ENCODE measurements at places on chromosomes 4 and X.

DNA sequence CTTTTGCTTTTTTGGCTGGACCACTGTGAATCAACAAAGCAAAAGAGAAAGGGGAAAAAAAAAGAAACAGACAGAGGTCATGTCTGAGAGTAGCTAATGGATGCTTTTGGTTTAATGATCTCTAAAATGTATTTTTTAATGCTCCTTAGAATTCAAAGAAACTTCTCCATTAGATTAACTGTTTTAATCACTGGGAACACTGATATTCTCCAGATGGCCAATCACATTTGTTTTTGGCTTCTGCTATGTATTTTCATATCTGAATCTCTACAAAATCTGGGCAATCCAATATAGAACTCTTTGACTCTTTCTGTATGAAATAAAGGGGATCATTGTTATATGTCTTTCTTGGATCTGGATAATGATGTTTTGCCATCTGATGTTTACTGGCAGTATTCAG, 278.2 kb downstream of the ADGRL3 start:
- no peak for DNase-seq

DNA sequence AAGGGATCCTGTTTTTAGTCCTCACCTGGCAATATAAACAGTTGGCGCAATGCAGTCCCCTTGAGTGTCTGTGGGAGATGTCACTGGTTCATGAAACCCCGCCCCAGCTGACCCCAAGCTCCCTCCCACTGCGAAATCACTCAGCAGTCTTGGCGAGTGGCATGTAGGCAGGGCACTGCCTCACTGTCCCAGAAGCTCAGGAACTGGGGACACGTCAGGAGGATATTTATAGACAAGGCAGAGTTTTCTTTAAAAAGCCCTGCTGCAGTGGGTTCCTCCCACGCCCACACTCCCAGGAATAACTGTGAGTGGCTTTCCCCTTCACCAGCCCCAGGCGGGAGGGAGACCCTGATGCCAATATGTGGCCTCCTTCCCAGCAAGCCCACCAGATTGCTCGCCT, 44.3 kb upstream of the PPP2R2C start:
- no peak for DNase-seq

DNA sequence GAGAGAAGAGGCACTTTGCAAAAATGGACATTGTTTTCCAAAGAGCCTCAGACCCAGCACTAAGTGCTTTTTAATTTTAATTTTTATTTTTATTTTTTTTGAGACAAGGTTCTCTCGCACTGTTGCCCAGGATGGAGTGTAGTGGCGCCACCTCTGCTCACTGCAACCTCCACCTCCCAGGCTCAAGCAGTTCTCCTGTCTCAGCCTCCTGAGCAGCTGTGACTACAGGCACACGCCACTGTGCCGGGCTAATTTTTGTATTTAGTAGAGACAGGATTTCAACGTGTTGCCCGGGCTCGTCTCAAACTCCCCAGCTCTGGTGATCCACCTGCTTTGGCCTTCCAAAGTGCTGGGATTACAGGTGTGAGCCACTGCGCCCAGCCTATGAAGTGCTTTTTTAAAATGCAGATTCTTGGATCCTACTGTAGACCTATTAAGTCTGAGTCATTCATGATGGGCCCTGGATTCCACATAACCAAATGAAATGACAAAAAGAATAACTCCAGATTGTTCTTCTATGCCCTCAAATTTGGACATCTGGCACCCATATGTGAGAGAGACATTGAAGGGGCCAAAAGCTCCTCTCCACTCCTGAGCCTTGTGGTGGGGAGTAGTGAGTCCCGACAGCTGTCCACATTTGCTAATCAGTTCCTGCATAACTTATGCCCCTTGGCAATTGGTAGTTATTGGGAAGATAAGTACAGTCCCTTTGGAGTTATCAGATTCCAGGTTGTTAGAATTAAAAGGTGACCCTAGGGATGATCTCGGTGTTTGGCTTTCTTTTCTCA, 3.6 kb downstream of the NOCT start:
- DNase-seq, result no peak

GRCh38 chr4:123403080-123403604, 6.5 kb downstream of the SPRY1 start:
- DNase-seq, result no peak

GRCh38 chrX:39705290-39705689, 392.5 kb downstream of the BCOR start:
- DNase-seq, result no peak

DNA sequence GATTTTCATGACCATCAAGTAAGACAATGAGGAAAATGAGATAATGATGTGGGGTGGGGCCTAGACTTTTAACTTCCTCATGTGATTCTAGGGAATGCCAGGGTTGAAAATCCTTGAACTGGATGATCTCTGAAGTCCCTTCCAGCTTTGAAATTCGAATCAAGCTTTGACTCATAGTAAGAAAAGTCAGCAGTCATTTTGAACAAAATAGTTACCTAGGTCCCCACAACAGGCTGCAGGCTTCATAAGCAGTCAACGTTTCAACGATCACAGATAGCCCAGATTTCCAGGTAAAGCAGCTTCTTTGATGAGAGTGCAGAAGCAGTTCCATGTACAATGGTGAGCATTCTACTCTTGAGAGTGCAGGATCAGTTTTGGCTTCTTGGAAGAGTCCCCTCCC, 93.7 kb downstream of the GRIA3 start:
- no peak for DNase-seq

DNA sequence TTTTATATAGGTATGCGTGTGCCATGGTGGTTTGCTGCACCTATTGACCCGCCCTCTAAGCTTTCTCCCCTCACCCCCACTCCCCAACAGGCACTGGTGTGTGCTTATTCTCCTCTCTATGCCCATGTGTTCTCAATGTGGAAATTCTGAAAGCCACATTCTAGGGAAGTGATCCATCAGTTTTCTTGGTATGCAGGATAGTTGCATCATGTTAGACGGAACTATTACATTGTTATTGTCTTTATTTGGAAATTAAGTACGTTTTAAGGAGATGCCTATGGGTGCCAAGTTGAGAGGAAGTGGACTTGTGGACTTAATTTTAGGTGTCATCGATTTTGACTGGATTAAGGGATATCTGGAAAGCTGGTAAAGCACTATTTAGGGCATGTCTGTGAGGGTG, 204.6 kb downstream of the RBM46 start:
- DNase-seq, result no peak
